ENCODE measurements at places on chromosomes 1 and 21.

- no peak for DNase-seq
These were observed 18.8 kb upstream of the PWP2 start for GRCh38 chr21:44088401-44088780.

GRCh38 chr1:22490309-22490708, 38.7 kb downstream of the ZBTB40 start:
- no peak for DNase-seq

DNA sequence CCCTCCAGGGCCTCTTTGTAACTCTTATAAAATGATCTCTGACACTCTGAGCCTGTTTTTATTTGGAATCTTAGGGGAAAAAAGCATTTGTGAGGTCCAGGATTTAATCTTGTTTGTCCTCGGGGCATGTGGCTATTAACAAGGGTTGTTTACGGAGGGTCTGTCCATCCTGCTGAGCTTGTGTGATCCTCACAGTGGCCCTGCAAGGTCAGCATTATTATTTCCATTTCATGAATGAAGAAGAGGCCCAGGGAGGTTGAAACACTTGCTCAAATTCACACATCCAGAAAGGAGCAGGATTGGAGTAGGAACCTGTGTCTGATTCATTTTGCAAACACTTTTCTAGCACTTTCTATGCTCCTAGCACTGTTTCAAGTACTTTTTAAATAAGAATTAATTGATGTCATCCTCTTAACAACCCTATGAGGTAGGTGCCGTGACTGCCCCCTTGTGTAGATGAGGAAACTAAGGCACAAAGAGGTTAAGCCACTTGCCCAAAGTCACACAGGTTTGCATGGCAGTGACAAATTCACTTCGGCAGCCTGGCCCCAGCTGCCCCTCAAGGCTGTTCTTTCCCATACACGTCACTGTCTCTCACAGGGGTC, 178.9 kb downstream of the MIS18A start:
- no peak for DNase-seq

- no peak for DNase-seq
These were observed 129.5 kb upstream of the DSCAM start for GRCh38 chr21:40976198-40977109.

DNA sequence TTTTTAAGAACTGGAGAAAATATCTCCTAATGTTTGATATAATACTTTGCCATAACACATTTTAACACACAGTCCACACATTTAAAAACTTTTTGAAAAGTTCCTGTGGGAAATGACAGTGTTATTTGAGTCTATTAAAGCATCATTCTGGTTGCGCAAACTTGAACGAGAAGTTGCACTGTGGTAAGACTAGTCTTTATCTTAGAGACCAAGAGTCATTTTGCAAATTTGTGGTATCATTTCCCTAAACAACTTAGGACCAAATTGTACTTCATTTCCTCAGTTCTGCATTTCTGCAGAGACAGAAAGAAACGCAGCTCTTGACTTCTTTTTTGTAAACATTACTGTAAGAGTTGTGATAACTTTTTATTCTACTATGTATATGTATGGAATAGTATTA, at the start of gene RGS18:
Gene RGS18, plus strand, starts transcription at position 282 of the 400 bp plus-strand sequence. CDS start 176 bp downstream, outside the sequence.
- peak; percentile 3 for DNase-seq

All from GM13977 (cell line).